Psoas muscle (tissue), 8 donors: ENCODE measurements at places on chromosomes 2 and 18. TPM values are rescaled to one million over a fixed set of nuclear protein-coding genes. Genes with fewer than 3 reads are reported as not detected.
A peak's percentile ranks its signal among the peaks of the same experiment; 100 is the strongest.

RNF152 gene
- 0.97 TPM for polyA plus RNA-seq

GRCh38 chr2:215359576-215359922 is 47.7 kb downstream of the ATIC start:
- DNase-seq: no peak
- H3K4me1 ChIP-seq: no peaks in the 10 kb centered on the region
- H3K36me3 ChIP-seq: peaks cover 3% of the 10 kb centered on the region
- no peak overlapping the region for H3K4me3 ChIP-seq

KYNU gene
- 0.43 TPM for polyA plus RNA-seq

GRCh38 chr2:107525406-107525805 is 301.3 kb upstream of the RGPD4 start:
- H3K36me3 ChIP-seq: no peaks in the 10 kb centered on the region
- H3K4me3 ChIP-seq: no peak overlapping the region
- no peaks in the 10 kb centered on the region for H3K4me1 ChIP-seq
- no peak for DNase-seq

GNLY gene
- 31.6 TPM for polyA plus RNA-seq

DNA sequence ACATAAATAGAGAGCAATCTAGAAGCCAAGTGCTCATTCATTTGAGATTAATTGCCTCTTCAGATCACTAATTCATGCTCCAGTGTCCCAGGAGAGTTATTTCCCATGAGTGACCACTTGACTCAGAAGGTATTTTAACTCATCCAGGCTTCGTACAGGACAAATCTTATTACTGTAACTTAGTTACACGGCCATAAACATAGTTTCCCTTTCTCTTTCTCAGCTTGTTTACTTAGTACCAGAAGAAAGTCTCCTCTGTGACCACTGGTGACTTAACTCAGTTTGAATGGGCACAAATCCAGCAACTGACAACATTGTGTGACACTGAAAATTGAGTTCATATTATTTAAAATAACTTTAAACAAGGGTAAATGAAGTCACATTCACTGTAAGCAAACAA is 25.3 kb downstream of the MMADHC start:
- no peak overlapping the region for H3K27ac ChIP-seq
- H3K27me3 ChIP-seq: no peaks in the 10 kb centered on the region
- no peak for DNase-seq
- H3K36me3 ChIP-seq: peaks cover 27% of the 10 kb centered on the region

- peaks cover 5% of the 10 kb centered on the region for H3K36me3 ChIP-seq
- H3K4me1 ChIP-seq: no peaks in the 10 kb centered on the region
- DNase-seq: peak; percentile 41
- no peak overlapping the region for H3K4me3 ChIP-seq
Measured at GRCh38 chr2:240620149-240620731, 5.0 kb upstream of the GPR35 start.

DNA sequence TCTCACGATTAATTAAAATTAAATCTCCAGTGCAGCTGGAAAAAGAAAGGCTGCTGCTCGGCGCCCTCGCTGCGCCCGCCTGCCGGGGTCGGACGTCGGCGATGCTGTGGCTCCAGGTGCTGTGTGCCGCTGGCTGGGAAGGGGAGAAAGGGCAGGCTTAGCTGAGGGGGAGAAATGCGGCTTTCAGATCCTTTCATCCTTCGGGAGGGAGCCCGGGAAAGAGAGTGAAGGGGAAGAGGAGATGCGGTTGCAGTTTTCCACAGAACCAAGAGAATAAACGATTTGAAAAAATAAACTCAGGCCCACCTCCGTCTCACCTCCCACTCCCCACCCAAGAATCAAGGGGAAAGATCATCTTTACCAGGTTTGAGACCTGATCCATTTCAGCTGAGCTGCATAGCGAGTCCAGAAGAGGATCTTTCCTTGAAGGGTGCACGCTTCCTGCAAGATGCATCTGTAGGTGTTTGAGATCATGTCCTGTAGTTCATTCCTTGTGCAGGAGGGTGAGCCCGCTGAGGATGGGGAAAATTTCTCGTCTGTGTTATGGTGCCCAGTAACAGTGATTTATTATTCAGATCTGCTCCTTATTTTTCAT is 495 bp downstream of the TMEM169 start:
- no peaks in the 10 kb centered on the region for H3K36me3 ChIP-seq

DNA sequence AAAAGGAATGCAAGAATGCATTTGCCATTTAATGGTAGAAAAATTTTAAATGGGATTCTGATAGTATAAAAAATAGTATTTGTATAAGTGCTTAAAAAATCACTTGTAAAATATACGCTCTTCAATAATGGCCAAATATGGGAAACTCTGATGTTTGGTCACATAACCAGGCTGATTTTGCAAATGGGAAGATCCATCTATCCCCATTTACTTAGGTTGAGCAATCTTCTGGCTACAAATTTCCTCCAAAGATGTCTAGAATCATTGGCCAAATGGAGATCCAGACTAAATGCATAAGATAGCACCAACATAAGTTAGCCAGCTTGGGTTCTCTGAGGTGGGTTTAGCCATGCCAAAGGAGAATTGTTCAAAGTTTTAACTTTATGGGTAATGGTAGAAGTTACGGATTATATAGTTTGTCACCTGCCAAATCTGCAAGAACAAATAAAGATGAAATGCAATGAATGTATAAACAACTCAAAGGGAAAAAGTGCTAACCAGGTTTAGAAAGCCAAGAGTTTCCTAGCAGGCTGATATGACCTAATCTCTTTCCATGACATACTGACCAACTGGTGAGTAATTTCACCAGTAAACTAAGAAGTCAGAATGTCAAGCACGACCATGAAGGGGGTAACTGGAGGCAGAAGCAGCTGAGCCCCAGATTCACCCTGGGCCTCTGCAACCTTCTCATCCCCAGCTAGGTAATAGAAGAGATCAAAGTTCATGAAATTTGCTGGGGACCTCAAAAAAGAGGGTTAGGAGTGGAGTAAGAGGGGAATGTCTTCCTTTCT is 10.0 kb downstream of the RHOB start:
- no peak overlapping the region for H3K4me3 ChIP-seq
- H3K27ac ChIP-seq: no peak overlapping the region
- no peaks in the 10 kb centered on the region for H3K27me3 ChIP-seq
- DNase-seq: no peak

GRCh38 chr2:11311543-11311942 is 32.9 kb downstream of the ROCK2 start:
- peaks cover 74% of the 10 kb centered on the region for H3K4me1 ChIP-seq
- no peak for DNase-seq
- H3K27me3 ChIP-seq: no peaks in the 10 kb centered on the region
- no peaks in the 10 kb centered on the region for H3K36me3 ChIP-seq

DNA sequence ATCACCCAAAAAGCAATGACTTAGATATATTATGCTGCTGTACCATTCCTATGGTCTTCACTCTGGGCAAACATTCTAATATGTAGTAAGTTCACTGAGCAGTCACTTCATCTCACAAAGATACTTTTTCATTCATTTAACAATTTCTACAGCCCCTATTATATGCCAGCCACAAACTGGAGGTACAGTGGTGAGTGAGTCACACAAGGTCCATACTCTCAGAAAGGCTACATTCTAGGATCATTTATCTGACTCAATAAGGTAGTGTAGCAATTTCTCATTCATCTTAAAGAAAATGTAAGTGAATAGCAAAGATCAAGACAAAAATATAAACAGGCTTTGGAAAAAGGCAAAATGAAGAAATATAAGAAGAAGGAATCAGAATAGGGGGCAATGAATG is 40.5 kb downstream of the NHEJ1 start:
- DNase-seq: no peak
- H3K36me3 ChIP-seq: no peaks in the 10 kb centered on the region
- H3K4me3 ChIP-seq: no peak overlapping the region
- H3K27ac ChIP-seq: no peak overlapping the region
- H3K27me3 ChIP-seq: no peaks in the 10 kb centered on the region
- no peaks in the 10 kb centered on the region for H3K4me1 ChIP-seq

FAM117B gene
- polyA plus RNA-seq: 0.39 TPM

UPP2 gene
- not detected for polyA plus RNA-seq

GRCh38 chr2:135164431-135164830 is 112.3 kb downstream of the RAB3GAP1 start:
- DNase-seq: no peak
- no peak overlapping the region for H3K27ac ChIP-seq
- peaks cover 96% of the 10 kb centered on the region for H3K36me3 ChIP-seq
- no peak overlapping the region for H3K4me3 ChIP-seq

GRCh38 chr2:226366920-226367319 is 432.7 kb downstream of the IRS1 start:
- no peak for DNase-seq
- H3K36me3 ChIP-seq: no peaks in the 10 kb centered on the region
- no peaks in the 10 kb centered on the region for H3K27me3 ChIP-seq
- no peaks in the 10 kb centered on the region for H3K4me1 ChIP-seq
- H3K27ac ChIP-seq: no peak overlapping the region

GIGYF2 gene
- 14.4 TPM for polyA plus RNA-seq
